ENCODE measurements at places on chromosomes 4 and X.

GRCh38 chr4:114911111-114911510 is 202.3 kb downstream of the NDST4 start:
- DNase-seq = no peak

DNA sequence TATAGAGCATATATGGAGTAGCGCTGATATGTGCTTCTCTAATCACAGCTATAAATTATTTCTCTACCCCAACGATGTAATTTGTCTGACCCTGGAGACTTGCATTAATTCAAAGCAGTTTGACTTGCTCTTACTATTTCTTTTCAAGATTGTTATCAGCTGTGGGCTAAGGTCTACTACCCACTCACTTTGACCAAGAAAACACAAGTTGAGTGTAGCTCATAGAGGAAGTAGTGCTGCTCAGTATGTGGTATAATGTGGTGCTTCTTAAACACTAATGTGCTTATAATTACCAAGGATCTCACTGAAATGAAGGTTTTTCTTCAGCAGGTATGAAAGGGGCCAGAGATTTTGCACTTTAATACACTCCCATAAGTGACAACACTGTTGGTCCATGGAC is 70.1 kb downstream of the INPP4B start:
- no peak for DNase-seq

DNA sequence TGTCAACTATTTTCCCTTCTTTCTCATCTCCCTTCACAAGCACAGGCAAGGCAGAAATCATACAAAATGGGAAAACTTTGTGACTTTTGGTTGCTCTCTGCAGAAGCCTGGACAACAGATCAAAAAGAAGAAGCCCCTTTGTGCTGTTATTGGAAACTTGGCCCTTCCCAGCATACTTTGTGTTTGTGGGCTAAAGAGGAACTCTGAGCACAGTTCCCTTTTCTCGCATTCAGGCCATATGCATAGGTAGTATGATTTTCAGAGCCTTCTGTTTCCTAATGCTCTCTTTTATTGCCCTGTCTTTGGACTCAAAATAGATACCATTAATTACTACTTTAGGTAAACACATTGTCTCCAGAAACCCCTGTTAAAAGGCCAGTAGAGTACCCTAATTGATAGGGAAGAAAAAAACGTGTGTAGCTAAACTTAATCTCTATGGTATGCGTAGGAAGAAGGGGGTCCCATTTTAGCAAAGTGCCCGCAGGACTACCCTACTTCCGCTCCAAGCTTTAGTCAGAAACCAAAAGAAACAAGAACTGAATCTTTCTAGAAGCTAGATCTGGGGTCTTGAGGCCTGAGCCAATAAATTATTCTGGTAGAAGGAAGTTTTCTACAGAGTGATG is 26.6 kb downstream of the VSIG4 start:
- DNase-seq = no peak

DNA sequence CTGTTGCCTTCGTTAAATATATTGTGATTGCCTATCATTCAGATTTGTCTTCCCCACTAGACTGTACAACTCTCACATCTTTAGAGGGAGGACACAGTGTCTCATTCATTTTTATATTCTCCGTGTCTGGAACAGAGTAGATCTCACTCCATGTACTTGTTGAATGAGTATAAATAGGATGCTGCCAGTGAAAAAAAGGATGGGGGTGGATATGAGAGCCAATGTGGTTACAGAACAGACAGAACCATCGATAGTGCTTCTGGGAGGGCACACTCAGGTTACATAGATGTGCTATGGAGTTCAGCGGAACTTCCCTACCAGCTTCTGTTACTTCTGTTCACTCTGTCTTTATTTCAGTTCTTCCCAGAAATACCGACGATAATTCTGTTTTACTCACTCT is 66.9 kb downstream of the SH2D1A start:
- DNase-seq = no peak

- no peak for DNase-seq
Measured at GRCh38 chr4:76420762-76421581, at the start of gene CCDC158. Gene CCDC158 (minus strand): TSS chr4:76421141. CDS start chr4:76403207, 17,934 bp downstream.

GRCh38 chr4:101833480-101833879 is 43.0 kb downstream of the BANK1 start:
- no peak for DNase-seq

DNA sequence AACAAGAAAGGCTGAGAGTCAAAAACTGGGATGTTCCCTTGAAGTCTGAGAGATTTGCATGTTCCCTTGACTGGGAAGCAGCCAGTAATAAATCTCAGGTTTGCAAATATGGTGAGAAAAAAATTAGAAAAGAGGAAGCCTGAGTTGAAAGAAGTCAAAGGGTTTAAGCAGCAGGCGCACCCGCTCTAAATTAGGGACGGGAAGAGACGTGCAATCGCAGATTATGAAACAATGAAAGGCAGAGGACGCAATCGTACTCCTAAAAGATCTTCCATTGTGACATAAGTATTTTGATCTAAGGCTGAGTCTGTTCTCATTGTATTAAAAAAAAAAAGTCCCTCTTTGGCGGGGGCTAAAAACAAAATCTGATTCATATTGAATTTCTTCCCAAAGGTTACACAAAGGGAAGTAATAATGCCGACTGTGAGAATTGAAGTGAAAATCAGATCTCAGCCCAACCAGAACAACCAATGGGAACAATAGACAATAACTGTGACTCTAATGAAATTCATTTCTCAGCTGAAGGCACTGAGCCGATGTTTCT is 28.2 kb downstream of the SAT1 start:
- no peak for DNase-seq

- DNase-seq = no peak
Measured at GRCh38 chr4:113077575-113077974, 28.1 kb downstream of the ANK2 start.

GRCh38 chr4:158934996-158935669 is 166.3 kb downstream of the FNIP2 start:
- DNase-seq = no peak

GRCh38 chrX:138771047-138771446 is 59.5 kb upstream of the FGF13 start:
- no peak for DNase-seq

DNA sequence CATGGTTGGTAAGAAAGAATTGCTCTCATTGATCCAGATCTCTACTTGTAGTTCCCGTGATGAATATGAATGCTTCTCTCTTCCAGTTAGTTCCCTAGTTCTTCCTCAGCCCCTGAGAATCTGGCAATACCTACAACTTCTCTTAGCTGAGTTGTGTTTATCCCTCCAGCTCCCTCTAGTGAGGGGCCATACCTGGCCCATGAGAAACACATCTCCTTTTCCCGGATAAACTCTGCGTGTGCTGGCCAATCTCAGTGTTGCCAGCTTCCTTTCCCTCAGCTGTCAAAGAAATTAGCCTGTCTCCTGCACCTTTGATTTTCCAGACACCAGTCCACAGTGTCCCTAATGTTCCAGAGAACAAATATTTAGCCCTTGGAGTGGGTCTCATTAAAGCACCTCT is 5.7 kb downstream of the CBLL2 start:
- DNase-seq = no peak

GRCh38 chr4:148901075-148901705 is 459.0 kb upstream of the NR3C2 start:
- no peak for DNase-seq

DNA sequence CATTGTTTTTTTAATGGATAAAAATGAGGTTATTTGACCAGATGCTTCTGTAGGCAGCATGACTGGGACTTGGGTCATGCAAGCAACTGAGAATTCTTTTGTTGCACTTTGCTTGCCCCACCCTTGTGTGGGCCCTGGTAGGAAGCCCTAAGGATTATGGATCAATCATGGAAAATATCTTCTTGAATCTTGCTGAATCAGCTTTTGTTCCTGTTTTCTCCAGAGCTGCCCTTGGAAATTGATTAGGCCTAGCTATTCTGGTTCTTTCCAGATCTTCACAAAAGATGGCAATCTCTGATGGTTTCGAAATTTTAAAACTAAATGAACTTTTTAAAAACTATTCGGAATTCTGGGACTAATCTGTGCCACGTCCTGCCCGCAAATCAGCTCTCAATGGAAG is 58.6 kb downstream of the PRRG1 start:
- DNase-seq = no peak

- peak; percentile 53 for DNase-seq
Measured at GRCh38 chr4:124028182-124028581, 631.6 kb downstream of the SPRY1 start.

- DNase-seq = no peak
Measured at GRCh38 chr4:175234162-175234561, 316.0 kb downstream of the ADAM29 start.

All from left kidney (tissue), 8 donors.